ENCODE measurements at places on chromosomes 7 and 10.

DNA sequence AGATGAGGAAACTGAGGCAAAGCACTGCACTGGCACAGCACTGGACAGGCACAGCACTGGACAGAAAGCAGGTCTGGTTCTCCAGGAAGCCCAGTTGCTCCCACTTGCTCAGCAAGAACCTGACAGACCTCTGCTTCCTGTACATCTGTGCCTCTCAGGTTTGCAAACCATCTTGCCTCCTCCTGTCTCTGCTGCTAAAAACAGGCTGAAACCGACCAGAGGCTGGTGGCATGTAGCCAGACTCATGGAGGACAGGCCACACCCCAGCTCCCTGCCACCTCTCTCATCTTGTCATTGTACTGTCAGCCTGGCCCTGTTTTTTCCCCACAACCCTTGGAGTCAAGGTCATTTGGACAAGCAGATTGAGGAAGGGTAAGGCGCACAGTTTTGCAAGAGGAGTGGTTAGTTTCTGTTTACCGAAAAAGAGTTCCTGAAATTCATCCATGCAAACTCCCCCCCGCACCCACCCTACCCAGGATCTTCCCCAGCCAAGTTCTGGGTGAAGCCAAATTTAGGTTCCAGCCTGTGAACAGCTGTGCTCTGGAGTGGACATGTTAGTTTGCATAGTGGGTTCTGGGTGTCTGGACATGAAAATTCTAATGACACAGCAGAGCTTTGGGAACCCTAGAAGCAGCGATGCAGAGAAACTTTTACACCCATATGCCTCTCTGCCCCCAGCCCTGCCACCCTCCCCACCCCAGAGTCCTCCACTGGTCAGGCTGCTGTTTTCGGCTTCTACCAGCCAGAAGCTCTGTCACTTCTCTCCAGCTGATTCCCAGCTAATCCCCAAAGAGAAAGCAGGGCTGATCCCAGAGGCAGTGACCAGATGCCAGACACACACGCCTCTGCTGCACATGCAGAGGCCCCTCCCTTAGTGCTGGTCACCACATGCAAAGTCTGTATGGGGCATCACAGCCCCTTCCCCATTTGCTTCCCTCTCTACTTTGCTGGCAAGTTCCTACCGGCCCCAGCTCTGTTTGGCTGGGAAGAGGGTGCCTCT, 8.5 kb upstream of the C10orf105 start:
- peak; percentile 61 for DNase-seq

GRCh38 chr7:25124465-25125136, 459 bp downstream of the CYCS start:
- DNase-seq = no peak

- DNase-seq = no peak
These were observed 13.2 kb downstream of the ARHGAP19 start for GRCh38 chr10:97279121-97279815.

- no peak for DNase-seq
These were observed 127.3 kb downstream of the ARHGAP22 start for GRCh38 chr10:48477616-48478015.

DNA sequence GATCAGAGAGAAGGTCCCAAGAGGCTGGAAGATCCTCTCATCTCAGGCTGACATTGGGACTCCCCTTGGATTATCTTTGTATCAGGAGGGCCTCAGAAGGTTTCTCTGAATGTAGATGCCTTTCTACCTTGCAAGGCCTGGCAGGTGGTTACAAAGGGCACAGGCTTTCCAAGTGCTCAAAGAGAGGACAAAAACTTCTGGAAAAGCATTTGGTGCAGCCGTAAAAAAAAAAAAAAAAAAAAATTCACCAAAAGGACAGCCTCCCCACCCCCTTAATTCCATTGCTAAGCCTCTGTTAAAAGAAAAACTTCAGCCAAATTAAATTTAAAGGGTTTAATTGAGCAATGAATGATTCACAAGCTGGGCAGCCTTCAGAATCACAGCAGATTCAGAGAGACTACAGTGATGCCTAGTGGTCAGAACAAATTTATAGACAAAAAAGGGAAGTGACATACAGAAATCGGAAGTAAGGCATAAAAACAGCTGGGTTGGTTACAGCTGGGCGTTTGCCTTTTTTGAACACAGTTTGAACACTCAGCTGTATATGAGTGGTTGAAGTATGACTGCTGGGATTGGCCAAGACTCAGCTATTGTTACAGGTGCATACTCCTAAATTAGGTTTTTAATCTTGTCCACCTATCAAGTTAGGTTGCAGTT, 42.5 kb upstream of the LRGUK start:
- no peak for DNase-seq

- no peak for DNase-seq
These were observed 309.2 kb downstream of the FGFR2 start for GRCh38 chr10:121288864-121289661.

DNA sequence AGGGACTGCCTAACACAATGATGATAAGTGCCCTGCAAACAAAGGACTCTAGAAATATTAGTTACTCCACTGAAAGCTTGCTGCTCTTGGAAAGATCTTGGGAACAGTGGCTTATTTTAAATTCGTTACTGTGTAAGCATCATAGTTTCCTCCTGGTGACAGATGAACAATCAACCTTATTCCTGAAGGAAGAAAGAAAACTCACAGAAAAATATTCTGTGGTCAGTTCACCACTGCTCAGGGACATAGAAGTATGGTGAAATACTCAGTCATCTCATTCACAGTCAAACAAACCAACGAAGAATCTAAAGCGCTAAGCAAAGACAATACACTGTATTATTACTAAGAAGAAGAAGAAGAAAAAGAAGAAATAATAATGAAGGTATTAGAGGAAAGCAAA, 27.8 kb downstream of the MKX start:
- no peak for DNase-seq
